ENCODE measurements at places on chromosomes 3 and 15.

DNA sequence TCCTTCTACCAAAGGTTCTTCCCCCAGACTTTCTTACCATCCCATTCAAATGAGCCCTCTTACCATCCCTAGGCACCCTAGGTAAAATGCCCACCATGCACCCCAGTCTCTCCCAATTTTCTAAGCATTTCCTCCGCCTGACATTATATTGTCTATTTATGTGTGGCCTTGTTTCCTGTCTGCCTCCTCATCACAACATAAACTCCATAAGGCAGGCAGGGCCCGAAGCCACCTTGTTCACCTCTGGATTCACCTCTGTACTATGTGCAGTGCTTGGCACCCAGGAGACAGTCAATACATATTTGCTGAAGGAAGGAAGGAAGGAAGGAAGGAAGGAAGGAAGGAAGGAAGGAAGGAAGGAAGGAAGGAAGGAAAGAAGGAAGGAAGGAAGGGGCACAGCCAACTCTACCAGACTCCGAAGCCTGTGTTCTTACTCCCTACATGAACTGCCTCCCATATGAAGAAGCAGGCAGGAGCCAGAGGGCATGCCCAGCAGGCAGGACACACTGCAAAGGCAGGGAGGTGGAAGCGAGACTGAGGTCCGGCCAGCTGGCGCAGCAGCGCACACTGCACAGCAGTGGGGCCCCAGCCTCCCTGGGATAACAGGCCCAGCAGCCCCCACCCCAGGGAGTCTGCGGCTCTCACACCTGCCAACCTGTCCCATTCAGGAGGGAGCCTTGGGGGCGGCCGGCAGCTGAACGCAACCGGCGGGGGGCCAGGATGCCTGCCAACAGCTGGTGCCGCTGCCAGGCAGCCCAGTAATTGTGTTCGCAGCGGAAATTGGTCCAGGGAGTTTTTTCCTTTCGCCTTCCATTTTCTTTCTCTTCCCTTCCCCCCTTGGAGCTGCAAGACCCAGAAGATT is 106.0 kb upstream of the LINGO1 start:
- no peak for DNase-seq

GRCh38 chr15:38316311-38316710 is 63.7 kb downstream of the SPRED1 start:
- no peak for DNase-seq

DNA sequence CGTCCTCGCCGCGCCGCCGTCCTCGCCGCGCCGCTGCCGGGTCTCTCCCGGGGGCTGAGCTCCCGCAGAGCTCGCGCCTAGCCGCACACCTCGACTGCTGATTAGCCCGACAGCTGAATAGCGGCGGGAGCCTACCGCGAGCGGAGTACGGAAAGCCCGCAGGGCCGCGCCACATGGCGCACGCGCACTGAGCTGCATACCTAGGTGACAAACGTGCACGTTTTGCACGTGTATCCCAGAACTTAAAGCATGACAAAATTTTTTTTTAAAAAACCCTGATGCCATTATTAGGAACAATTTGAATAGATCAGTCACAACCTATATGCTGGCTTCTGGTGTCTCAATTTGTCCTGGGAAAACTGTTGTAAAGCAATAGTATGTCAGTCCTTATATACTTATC is at the start of gene GOLGA8A:
TSS of gene GOLGA8A (minus strand) at position 122 of the 400 bp plus-strand sequence. CDS start 48,117 bp downstream, outside the sequence.
- DNase-seq: peak; percentile 38

GRCh38 chr15:92079047-92079446 is 225.5 kb downstream of the SLCO3A1 start:
- DNase-seq: no peak

GRCh38 chr15:89646416-89647141 is 8.7 kb downstream of the KIF7 start:
- DNase-seq: no peak

DNA sequence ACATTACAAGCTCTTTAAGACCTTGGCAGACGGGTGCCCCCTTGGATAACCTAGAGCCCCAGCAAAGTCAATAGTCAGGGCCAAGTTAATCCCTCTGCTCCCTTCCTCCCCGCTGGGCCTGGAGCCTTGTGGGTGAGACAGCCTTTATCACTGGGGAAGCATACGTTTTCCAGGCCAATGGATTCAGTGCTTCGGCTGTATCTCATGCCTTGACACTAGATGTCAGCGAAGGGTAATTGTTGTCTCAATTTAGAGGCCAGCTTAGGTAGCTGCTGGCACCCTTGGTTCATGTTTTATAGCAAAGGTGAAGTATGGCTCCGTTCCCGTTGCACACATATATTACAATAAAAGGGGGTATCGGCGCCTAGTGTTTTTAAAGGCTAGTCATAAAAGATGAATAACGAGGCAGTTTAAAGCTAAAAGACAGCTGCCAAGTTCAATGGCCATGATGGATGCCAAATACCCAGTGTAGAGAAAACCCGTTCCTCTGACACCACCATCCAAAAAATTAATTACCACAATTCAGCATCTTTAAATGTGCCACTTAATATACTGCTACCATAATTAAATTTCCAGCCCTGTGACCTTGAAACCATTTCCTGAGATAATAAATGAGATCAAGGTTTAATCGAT is 52.3 kb upstream of the BNIP2 start:
- DNase-seq: no peak

GRCh38 chr15:55802600-55803376 is 59.8 kb upstream of the PRTG start:
- DNase-seq: no peak

DNA sequence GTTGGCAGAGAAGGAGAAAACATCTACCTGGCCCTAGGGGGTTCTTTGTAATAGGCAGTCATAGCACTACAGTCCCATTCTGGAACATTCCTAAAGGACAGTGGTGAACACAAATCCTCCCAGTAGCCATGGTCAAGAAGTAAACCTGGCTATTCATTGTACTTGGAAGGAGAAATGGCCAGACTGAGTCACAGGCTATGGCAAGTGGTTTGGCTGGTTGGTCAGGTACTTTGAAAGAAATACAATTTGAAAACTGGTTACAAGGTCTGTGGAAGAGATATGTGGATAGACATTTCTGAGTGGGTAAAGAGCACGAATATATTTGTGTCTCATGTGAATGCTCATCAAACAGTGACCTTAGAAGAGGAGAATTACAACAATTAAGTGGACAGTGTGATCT is 33.0 kb upstream of the FAN1 start:
- DNase-seq: no peak

Measured in putamen (tissue), 1 donor.